Stimulated activated naive CD4-positive, alpha-beta T cell (primary cell): ENCODE measurements at places on chromosomes 13 and 19.

GRCh38 chr19:17866312-17866963 lies 5.3 kb upstream of the SLC5A5 start:
- DNase-seq = no peak

- DNase-seq = no peak
These were observed 503.1 kb downstream of the DIAPH3 start for GRCh38 chr13:59660582-59660981.

DNA sequence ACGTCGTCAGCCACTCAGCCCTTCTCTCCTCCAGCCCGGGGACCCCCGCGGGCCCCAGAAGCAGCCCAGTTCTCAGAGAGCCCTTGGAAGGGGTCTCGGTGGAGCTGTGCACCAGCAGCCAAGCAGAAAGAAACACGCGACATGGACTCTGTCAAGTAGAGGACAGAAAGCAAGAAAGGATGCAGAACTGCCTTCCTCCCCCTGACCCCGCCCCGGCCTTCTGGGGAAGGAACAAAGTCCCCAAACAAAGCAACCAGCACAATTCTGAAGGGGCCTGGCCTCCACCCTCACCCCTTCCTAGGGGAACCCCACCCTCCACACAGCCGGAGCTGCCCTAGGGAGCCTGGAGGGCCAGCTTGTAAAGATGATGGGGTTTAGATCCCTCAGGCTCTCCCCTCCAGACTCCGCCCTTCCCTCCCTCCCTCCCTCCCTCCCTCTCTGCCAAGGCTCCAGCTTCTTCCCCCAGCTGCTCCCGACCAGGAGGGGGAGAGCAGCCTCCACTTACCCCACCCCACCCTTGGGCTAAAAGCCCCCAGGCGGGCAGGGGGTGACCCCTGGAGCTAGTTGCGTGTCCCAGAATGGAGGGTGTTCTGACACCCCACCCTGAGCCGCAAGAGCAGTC lies 7.8 kb downstream of the LYL1 start:
- no peak for DNase-seq

- DNase-seq = no peak
These were observed 224.6 kb downstream of the RAP2A start for GRCh38 chr13:97658556-97658955.

- no peak for DNase-seq
These were observed 39.6 kb downstream of the C1QTNF9 start for GRCh38 chr13:24348797-24349515.

DNA sequence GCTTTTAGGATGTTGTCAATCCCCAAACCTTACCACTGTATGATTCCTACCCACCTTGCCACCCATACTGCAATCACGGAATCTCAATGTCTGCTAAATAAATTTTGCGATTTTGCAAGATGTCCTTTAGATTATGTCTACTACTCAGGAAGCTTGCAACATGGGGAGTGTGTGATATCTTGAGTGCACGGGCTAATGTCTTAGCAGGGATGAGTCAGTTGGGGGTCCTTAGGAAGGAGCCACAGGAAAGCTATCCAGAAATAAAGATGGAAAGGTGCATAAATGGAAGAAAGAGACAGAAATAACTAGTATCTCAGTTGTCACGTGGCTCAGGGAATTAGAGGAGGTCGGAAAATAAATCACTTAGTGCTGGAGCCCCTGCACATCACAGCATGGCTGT lies 77.1 kb downstream of the NALCN start:
- DNase-seq = no peak

GRCh38 chr13:95361686-95362085 lies 60.4 kb upstream of the ABCC4 start:
- DNase-seq = no peak

GRCh38 chr19:33383720-33384292 lies 10.3 kb downstream of the CEBPG start:
- no peak for DNase-seq

DNA sequence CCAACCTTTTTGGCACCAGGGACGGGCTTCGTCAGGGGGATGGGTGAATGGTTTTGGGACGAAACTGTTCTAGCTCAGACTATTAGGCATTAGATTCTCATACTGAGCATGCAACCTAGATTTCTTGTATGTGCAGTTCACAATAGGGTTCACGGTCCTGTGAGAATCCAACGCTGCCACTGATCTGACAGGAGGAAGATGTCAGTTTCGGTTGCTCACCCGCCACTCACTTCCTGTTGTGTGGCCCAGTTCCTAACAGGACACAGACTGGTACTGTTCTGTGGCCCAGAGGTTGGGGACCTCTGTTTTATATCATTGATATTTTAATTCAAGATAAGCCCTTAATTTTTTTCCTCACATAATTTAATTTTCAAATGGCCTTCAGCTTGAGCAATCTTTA lies 26.7 kb upstream of the TDRD3 start:
- no peak for DNase-seq

DNA sequence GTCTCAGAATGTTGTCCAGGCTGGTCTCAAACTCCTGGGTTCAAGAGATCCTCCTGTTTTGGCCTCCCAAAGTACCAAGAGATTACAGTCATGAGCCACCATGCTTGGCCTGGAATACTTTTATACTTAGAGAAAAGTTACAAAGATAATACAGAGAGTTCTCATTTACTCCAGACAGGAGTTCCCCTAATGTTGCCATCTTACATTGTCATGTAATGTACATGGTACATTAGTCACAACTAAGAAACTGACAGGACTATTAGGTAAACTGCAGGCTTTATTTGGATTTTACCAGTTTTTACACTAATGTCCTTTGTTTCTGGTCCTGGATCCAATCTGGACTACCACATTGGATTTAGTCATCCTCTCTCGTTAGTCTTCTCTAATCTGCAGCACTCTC lies 2.3 kb upstream of the C19orf84 start:
- DNase-seq = no peak

DNA sequence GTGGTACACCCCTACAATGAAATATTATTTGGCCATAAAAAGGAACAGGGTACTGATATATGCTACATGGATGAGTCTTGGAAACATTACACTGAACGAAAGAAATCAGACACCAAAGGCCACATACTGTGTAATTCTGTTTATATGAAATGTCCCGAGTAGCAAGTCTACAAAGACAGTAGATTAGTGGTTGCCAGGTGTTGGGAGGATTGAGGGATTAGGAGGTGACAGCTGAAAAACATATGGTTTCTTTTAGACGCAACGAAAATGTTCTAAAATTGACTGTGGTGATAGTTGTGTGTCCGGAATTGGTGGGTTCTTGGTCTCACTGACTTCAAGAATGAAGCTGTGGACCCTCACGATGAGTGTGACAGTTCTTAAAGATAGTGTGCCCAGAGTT lies 35.1 kb downstream of the IL17D start:
- no peak for DNase-seq

DNA sequence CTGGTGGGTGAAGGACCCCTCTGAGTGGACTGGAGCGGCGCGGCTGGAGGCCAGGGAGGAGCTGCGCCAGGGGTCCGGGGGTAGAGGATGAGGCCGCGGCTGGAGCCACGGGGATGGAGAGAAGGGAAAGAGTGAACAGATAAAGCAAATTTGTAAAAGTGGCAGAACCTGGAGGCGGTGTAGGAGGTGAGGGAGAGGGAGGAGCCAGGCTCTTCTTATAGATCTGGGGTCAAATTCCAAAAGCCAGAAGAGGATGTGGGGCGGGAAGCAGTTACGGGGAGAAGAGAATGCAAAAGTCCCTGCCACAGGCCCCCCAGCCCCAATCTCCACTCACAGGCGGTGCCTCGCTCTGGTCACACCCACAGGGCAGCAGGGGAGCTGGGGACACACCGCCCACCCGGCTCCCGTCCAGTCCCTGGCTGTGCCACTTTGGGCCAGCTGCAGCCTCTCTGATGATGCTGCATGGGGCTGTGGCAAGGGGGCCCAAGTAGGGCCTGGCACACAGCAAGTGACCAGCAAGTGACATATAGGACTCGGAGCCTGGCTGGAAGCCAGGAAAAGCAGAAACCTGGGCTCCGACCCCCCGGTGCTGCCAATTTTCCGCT lies 11.1 kb downstream of the LRRC4B start:
- no peak for DNase-seq

DNA sequence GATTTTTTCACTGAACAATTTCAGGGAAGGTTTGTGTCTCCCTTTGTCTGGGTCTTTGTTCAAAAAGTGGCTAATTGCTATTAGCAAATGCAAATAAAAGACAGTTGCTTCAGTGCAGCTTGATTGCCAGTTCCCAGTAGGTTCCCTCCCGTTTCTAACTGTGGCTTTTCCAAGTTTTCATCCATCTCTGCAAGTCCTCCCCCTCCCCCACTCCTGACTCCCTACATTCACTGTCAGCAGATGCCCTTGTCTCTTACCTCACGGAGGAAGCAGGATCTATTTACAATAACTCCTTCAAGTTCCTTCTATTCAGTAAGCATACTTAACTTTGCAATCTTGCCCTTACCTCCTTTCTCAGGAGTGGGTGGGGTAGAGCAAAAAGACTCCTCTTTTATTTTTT lies 55.4 kb upstream of the SCEL start:
- DNase-seq = no peak
